Right renal pelvis (tissue), 4 donors: ENCODE measurements at places on chromosomes 5 and 9. TPM values are rescaled to one million over a fixed set of nuclear protein-coding genes. Genes with fewer than 3 reads are reported as not detected.

GRCh38 chr9:133991214-133991921, 756 bp downstream of the VAV2 start:
- no peak for DNase-seq

The ZNF454 gene
- polyA plus RNA-seq: 7.3 TPM

The IL4 gene
- 0.09 TPM for polyA plus RNA-seq

The THBS4 gene
- polyA plus RNA-seq: 18.1 TPM

DNA sequence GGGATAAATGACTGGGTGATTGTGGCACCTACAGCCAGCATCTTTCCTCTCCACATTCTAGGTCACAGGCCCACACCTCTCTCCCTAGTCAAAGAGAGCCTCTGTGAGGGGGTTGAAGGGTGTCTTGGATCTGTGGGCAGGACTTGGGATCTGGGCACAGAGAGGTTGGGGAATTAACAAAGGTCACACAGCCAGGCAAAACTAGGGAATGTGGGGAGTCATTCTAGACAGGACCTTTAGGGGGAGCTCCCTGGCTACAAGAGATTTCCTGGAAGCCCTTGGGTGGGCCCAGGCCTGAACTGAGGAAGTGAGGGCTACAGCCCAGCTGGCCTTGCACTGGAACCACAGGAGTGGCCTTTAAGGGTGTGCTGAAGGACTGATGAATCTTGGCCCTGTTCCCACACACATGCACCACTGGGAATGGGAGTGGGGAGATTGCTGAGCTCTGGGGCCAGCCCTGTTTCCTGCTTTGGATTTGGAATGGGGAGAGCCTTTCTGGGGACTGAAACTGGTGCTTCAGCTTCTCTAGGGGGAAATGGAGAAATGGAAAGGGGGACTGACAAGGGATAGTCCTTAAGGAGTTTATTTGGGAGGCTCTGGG, 12.4 kb upstream of the CXXC5 start:
- DNase-seq: no peak

DNA sequence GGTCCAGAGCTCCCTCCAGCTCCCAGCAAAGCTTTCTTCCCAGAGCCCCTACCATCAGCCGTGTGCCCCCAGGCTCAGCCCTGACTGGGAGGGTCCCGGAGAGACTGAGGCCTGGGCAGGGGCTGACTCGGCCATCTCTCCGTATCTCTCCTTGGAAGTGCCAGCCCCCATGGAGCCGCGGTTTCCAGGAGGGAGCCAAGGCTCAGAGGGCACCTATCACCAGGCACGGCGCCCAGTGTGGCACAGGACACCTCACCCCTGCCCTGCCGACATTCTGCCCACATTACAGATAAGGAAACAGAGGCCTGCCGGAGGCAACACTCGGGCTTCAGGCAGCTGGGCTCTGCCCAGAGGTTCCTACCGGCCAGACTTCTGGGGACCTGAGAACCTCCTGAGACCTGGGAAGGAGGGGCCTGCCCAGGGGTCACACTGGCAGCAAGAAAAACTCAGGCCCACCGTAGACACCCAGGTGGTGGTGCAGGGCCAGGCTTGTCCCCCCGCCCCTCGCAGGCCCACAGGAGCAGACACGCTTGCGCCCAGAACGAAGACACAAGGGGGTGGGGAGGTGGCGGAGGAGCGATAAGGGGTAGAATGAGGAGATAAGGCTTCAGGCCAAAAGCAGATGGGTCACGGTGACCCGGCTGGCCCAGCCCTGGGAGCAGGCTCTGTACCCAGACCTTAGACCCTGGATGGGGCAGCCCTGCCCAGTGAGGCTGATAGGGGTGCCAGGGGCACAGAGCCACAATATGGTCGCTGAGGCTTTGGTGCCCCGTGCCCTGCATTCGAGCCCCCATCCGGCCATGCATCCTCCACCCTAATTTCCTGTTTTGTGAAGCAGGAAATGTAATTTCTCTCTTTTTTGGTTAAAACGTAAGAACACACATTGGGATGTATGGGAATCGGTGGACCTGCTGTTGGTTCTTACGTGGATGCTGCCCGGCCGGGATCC, 11.8 kb downstream of the NR5A1 start:
- no peak for DNase-seq

- DNase-seq: no peak
Observed at GRCh38 chr9:113564498-113565237, 101.1 kb downstream of the RGS3 start.

The FGF10 gene
- 8.3 TPM for polyA plus RNA-seq

The ACOT12 gene
- polyA plus RNA-seq: 0.43 TPM

The ZNF462 gene
- polyA plus RNA-seq: 20.0 TPM

DNA sequence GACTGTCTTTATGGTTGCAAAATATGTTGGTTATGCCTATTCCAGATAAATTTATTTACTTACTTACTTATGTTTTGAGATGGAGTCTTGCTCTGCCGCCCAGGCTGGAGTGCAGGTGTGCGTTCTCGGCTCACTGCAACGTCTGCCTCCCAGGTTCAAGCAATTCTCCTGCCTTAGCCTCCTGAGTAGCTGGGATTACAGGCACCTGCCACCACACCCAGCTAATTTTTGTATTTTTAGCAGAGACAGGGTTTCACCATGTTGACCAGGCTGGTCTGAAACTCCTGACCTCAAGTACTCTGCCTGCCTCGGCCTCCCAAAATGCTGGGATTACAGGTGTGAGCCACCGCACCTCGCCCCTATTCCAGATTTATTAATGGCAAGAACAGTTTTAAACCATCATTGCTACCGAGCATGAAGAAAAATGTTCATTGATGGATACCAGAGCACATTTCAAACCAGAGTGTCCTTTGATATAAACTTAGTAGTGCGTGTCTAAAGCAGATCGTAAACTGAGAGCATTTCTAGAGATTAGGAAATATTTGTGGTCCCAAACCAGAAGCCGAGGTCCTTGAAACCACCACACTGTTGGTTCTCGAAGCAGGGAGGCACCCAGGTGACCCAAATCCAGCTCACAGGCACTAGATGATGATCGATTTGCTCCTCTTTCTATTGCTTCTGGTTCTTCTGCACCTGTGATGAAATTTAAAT, 85.2 kb downstream of the GRAMD2B start:
- no peak for DNase-seq
